ENCODE measurements at places on chromosomes 5 and 9. TPM values are rescaled to one million over a fixed set of nuclear protein-coding genes. Genes with fewer than 3 reads are reported as not detected.

The SHISAL2B gene
- polyA plus RNA-seq: not detected

The IQGAP2 gene
- 13.9 TPM for polyA plus RNA-seq

The SLC34A3 gene
- not detected for polyA plus RNA-seq

The PGM5 gene
- polyA plus RNA-seq: 124 TPM

The STPG3 gene
- not detected for polyA plus RNA-seq

The KIAA1958 gene
- 7.9 TPM for polyA plus RNA-seq

The GLRA1 gene
- not detected for polyA plus RNA-seq

The CCIN gene
- polyA plus RNA-seq: not detected

The ENC1 gene
- polyA plus RNA-seq: 40.4 TPM

The PAEP gene
- 0.41 TPM for polyA plus RNA-seq

The NDUFS6 gene
- polyA plus RNA-seq: 31.2 TPM

The IFNA13 gene
- 0.12 TPM for polyA plus RNA-seq

The DROSHA gene
- polyA plus RNA-seq: 33.1 TPM

The GDF9 gene
- polyA plus RNA-seq: 0.60 TPM

The CDHR2 gene
- 0.10 TPM for polyA plus RNA-seq

The C9orf153 gene
- 0.37 TPM for polyA plus RNA-seq

The LHX6 gene
- polyA plus RNA-seq: 6.6 TPM

The LRRTM2 gene
- polyA plus RNA-seq: 0.07 TPM

The TAS2R1 gene
- not detected for polyA plus RNA-seq

The GDA gene
- polyA plus RNA-seq: 0.02 TPM

The FOXD4 gene
- 0.12 TPM for polyA plus RNA-seq

The ORM1 gene
- polyA plus RNA-seq: 2.1 TPM

Data from ovary (tissue), 10 donors.